ENCODE measurements at places on chromosomes 12 and 14. TPM values are rescaled to one million over a fixed set of nuclear protein-coding genes. Genes with fewer than 3 reads are reported as not detected.

Gene USP5
- total RNA-seq: 97.3 TPM

Gene EIF4B
- 350 TPM for total RNA-seq

Gene C3AR1
- 0.42 TPM for total RNA-seq

Gene KRT83
- total RNA-seq: not detected

Gene KLHL33
- not detected for total RNA-seq

Gene ACTR6
- 24.5 TPM for total RNA-seq

Gene SLC35F4
- not detected for total RNA-seq

Gene DPPA3
- not detected for total RNA-seq

Gene RHOJ
- 3.0 TPM for total RNA-seq

- DNase-seq: no peak
Measured at GRCh38 chr12:93153321-93153720, 224.2 kb upstream of the EEA1 start.

- DNase-seq: no peak
Measured at GRCh38 chr12:48131517-48131916, 12.4 kb downstream of the PFKM start.

GRCh38 chr14:102501751-102502315 is 7.7 kb downstream of the ANKRD9 start:
- DNase-seq: no peak

- DNase-seq: no peak
Measured at GRCh38 chr14:104144911-104145825, 6.8 kb downstream of the KIF26A start.

GRCh38 chr12:54443446-54443845 is 24.4 kb upstream of the ITGA5 start:
- no peak for DNase-seq

DNA sequence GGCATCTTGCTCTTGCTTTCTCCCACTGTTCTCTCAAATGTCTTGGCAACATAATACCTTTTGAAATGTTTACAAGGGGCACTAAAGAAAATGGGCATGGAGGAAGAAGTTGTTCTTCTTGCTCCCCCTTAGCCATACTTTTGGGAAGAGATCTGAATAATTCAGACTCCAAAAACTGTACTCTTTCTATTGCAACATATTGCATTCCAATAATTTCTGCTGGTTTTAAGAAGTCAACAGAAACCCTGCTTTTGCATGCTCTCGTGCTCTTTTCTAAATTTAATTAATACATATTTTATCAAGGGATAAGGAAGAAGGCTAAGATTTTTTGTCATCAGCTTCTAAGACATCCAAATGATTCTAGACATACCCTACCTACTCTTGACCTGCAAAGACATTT is 409.9 kb upstream of the SOX5 start:
- DNase-seq: no peak

DNA sequence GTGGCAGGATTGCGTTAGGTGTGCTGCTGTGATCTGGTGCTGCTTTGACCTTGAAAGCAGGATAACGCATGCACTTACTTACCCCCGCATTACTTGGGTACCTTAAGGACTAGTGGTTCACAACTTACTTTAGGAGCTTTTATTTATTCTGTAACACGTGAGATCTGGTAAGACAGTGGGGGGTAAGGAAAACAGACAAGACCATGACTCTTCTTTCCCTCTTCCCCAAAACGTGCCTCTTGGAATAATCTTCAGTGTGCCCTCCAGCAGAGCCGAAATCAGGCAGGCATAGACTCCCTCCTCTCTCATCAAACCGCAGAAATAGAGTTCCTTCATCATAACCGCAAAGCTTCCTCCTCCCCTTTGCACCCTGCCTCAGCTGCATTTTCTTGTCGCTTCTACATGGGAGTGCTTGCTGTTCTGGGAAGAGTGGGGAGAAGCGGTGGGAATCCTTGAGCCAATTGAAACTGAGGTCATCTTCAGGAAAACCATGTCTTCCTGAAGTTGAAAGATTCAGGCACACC is 43.4 kb downstream of the RAD52 start:
- no peak for DNase-seq

DNA sequence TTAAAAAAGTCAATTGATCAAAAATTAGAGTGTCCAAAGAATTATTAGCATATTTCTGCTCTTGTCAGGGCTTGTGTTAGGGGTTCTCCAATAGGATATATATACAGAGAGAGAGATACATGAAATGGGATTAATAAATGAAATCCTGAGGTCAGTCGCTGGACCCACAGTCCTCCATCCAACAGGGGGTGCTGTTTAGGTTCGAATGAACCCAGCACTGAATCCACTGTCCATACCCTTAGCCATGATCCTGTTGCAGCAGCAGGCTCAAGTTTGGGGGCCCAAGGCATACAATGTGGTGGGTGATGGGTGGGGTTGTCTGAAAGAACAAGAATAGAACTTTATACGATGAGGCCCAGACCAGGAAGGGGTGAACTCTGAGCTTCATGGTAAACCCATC is 780 bp upstream of the MYO1H start:
- no peak for DNase-seq

DNA sequence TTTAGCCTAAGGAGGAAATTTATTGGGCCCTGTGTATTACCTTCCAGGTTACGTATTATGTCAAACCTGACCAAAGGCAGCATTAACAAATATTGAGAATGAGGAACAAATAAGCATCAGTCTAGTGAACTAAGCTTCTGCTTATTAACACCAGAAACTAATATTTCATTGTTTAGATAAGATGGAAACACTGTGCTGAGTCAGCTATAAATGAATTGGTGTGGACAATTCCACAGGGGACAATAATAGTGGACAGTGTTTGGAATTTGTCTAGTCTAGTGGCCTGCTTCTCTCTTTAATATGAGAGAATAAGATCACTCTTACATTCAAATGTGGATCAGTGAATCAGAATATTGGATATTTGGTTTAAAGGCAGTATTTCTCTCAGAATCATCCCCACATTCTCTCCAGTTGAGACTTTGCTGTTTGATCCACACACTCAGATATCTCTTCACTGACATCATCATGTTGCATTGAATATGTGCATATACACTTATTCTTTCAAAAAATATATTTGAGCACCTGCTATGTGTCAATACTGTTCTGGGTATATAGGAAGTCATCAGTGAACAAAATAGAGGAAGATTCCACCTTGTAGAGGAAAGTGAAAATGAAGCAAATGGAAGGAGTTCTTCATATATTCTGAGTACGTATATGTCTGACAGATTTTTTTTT is 136.3 kb downstream of the DIO2 start:
- no peak for DNase-seq

DNA sequence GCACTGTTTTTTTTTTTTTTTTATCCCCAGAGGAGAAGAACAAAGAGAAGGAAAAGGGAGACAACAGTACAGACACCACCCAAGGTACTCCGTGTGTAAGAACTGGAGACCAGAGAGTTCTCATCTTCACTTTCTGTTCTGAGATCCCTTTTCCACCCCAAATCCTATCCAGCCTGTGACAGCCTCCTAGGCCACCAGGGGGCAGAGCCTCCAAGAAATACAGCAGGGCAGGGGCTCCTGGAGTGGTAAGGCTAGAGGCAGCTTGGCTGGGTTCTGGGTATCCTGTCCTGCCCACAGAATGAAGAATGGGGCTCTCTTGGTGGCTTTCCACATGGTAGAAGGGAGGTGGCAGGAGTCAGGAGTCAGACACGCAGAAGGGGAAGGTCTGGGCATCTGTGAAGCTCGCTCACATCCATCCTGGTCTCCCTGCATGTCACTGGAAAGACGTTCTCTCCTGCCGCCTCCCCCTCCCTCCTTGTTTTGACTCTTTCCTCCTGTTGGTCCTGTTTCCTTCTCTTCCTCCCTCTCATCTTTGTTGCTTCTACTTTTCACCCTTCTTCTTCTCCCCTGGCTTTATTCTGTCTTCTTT is 12.0 kb downstream of the CLSTN3 start:
- peak; percentile 25 for DNase-seq

DNA sequence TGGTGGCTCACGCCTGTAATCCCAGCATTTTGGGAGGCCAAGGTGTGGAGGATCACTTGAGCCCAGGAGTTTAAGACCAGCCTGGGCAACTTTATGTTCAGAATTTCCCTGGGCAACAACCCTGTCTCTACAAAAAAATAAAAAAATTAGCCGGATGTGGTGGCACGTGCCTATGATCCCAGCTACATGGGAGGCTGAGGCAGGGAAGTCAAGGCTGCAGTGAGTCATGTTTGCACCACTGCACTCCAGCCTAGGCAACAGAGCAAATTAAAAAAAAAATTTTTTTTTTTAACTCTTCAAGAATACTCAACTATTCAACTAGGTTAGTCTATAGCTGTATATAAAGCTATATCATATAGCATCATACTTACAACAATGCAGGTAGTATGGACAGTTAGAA is 113.0 kb downstream of the RALGAPA1 start:
- no peak for DNase-seq

GRCh38 chr14:81437244-81437643 is 37.1 kb upstream of the STON2 start:
- DNase-seq: no peak
